ENCODE measurements at places on chromosomes 5 and 9. TPM values are rescaled to one million over a fixed set of nuclear protein-coding genes. Genes with fewer than 3 reads are reported as not detected.

Gene STC2
- total RNA-seq = 13.0 TPM

Gene EGFL7
- 0.29 TPM for total RNA-seq

DNA sequence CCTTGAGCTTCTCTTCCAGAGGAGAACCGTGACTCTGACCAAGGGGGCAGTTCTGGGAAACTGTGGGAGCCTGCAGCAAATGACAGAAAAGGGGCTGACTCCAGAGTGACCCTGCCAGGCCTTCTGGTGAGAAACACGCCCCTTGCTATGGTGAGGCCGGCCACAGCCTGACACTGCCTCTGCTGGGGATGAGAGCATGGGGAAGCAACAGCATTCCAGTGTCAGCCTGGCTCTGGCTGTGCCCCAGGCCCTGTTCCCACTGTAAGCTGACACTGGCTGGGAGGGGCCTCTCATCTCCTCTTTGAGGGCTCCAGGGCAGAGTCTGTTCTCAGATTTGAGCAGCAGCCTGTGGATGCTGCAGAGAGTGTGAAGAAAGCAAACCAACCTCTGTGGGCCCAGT lies 180.0 kb upstream of the IL12B start:
- H3K36me3 ChIP-seq = no peaks in the 10 kb centered on the region
- no peak for DNase-seq
- no peak overlapping the region for H3K27ac ChIP-seq

DNA sequence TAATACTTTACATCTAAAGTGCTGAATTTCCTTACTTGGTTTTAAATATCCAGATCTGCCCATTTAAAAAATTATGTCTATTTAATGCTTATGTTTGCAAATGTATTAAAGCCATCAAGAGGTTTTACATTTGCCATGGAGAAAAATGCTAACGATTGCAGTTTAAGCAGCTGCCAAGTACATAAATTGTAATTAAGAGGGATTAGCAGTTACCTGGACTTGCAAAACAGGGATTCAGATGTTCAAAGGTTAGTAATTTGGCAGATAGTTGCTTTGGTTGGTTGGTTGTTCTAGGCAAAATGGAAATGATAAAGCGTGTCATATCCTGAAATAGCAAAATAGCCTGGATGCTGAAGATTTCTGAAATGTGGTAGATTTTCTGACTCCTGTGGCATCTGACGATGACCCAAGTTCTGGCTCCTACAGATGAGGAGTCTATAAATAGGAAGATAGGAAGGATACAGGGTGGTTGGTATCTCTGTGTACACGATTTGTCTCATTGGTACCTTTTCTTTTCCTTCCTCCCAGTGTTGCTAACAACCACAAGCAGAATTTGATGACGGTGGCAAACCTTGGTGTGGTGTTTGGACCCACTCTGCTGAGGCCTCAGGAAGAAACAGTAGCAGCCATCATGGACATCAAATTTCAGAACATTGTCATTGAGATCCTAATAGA lies 282.9 kb downstream of the NR3C1 start:
- H3K4me3 ChIP-seq = no peak overlapping the region
- no peak for DNase-seq
- H3K36me3 ChIP-seq = peaks cover 24% of the 10 kb centered on the region
- no peak overlapping the region for H3K27ac ChIP-seq
- H3K4me1 ChIP-seq = peaks cover 27% of the 10 kb centered on the region

DNA sequence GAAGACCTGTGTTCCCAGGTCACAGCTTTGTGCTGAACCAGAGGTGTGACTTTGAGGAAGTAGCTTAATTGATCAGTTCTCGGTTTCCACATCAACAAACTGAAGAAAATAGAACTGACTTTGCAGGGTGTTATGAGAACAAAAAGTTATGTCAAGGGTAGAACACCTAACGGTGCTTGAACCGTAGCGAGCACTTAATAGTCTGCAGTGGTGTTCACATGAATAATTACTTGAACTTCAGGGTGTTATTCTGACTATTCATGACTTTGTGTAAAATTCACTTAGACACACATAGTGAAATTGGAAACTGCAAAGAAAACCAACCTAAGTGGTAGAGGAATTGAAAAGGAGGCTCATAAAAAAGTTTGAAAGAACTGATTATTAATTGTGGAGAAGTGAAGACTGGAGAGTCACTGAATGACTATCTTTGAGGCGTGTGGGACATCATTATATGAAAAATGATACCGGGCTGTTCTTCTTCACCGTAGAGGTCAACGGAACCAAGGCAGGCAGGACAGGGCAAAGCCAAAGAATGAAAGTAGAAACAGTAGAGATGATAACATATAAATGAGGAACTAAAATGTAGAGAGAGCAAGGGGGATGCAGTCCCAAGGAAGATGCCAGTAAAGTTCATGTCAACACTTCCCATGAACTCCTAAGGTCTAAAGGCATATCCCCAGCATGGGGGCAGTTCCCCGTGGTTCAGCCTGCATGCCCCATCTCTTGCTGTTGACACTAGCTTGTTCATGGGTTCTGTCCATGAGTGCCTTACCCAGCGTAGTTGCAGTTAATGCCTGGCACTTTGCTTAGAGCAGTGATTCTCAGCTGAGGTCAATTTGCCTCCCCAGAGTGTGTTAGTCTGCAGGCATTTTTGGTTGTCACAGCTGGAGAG lies 118.7 kb downstream of the ZNF462 start:
- no peaks in the 10 kb centered on the region for H3K27me3 ChIP-seq
- DNase-seq = no peak
- H3K4me1 ChIP-seq = no peaks in the 10 kb centered on the region
- no peak overlapping the region for H3K27ac ChIP-seq
